ENCODE measurements at places on chromosomes 7 and 10.

DNA sequence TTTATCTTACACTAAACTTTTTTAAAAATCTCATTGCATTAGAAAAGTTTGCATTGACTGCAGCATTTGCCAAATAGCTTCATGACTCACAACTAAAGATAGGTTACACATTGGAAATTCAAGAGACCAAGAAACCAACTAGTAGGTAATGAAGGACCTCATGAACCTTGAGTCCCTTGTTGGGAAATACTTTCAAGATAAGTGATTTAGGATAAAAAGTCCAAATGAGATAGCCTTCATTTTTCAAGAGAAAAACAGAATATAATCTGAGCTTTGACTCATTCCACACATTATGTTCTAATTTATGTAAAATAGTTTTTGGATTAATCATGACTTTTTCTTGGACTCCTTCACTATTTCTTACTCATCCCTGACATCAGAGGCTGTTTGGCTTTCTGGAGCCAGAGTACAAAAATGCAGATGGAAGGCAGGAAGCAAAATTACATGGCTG is 13.1 kb upstream of the LIPF start:
- no peak for DNase-seq

GRCh38 chr7:39054731-39055130 is 77.0 kb downstream of the POU6F2 start:
- DNase-seq = no peak

GRCh38 chr10:117980216-117980615 is 66.5 kb downstream of the RAB11FIP2 start:
- no peak for DNase-seq

GRCh38 chr10:89426230-89426868 is 12.0 kb downstream of the IFIT5 start:
- peak; percentile 60 for DNase-seq

- DNase-seq = peak; percentile 16
These were observed 51.1 kb upstream of the GJD4 start for GRCh38 chr10:35554036-35554435.

DNA sequence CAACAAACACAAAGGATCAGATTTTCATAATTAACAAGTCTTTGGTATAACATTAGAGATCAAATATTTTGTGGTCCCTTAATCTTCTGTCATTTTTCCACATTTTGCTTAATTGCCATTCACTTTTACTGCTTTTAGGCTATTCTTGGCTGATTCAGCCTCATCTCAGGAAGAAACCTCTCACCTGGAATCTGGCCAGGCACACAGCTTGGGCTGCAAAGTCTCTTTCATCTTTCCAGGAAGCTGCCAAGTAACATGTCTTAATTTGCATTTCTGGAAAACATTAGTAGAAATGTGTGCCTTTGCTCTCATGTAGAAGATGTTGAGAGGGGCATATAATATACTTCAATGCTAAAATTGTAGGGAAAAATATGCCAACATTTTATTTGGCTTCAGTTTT is 174.2 kb upstream of the STEAP4 start:
- no peak for DNase-seq

DNA sequence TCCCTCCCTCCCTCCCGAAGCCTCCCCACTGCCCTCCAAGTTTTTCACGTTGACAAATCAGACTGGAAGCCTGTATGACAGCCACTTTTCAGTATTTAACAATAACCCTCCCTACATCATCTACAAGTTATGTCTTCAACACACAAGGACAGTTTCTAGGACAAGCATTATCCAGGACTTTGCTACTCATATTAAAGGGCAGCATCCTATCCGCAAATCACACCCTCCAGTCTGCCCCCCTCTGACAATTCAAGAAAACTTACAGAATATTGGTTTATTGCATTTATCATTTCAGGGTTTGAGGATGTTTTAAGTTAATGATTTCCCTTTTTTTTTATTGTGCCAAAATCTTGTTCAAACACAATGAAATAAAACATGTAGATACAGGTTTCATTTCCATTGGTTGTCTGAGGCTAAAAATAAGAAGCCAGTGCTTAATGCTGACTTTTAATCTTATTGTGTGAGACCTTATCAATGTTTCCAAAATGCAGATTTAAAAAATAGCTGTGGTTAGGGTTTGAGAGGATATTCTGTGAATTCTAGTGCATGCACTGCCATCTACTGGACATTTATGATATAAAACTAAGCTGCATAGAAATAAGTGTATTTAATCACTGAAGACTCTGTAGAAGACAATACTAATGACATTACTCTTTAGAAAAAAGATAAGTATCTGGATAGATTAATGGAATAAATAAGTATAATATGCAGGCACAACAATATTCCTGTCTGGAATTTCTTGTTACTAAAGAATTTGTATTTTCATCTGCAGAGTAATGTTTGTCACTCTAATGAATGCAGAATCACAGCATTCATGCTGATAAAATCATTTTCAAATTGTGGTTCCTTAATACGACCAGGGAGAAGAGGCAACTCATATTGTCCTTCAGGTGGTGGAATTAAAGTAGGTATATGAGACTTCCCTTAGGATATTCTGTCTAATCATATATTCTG is 64.1 kb downstream of the CAV1 start:
- DNase-seq = peak; percentile 68

GRCh38 chr10:120400601-120401000 is 56.4 kb upstream of the PLPP4 start:
- DNase-seq = no peak

- DNase-seq = no peak
These were observed 78.6 kb downstream of the TNS3 start for GRCh38 chr7:47503281-47503680.

DNA sequence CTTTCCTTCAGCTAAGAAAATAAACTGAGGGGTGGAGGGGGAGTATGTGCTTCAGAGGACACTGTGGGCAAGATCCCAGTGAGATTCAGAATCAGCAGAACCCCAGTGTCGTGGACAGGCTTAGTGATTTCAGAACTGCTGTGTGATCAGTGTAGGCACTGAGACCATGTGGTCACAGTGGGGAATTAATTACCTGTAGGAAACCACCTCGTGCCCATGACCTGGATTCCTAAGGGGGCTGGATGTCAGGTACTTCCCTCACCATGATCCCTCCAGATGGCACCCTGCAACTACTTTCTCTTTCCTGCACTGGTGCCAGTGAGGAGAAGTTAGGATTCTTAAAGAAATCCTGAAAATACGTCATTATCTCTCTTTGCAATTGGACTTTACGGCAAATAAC is 64.4 kb downstream of the HBP1 start:
- no peak for DNase-seq

DNA sequence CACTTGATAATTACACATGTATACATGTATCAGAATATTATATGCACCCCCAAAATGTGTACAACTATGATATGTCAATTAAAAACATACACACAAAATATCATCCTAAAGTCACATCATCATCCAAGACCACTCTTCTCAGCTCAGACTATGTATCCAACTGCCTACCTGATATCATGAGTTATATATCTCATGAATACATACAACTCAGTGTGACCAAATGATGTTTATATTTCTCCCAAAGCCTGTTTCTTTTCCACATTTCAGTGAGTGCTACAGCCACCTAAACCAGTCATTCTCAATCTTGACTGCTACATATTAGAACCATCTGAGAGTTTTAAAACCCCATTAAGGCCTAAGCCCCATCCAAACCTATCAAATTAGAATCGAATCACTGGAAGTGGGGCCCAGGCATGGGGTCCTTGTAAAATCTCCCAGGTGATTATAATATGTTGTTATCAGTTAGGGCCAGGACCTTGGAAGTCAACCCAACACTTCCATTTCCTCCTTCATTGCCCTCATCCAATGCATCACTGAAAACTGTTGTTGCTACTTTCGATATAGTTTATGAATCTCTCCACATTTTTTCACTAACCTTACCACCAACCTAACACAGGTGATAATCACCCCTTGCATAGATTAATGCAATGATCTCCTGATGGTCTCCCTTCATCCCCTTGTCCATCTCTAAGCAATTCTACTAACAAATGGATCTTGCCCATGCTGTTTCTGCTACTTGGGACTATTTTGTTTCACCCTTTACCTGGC is 53.8 kb upstream of the ITGB8 start:
- no peak for DNase-seq

GRCh38 chr7:47946581-47947354 is 1.5 kb downstream of the PKD1L1 start:
- no peak for DNase-seq

DNA sequence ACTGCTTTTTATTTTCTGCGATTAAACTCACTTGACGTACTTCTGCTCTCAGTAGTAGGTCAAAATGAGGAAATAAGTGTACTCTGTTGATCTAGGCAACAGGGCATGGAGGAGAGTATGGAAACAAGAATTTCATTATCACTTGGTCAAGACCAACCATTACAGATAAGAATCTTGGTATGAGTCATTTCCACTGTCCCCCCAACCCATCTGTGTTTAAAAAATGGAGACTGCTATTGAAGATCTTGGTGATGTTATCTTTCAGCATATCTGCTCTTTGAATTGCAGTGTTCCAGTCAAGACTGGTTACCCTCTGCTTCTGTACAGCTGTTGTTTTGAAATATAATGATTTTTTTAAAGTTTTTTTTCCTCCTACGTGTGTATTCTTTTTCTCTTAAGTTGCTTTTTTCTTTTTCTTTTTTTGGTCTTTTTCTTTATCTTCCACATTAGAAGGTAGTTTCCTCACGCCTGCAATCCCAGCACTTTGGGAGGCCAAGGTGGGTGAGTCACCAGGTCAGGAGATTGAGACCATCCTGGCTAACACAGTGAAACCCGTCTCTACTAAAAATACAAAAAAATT is 11.7 kb downstream of the STAM start:
- no peak for DNase-seq

DNA sequence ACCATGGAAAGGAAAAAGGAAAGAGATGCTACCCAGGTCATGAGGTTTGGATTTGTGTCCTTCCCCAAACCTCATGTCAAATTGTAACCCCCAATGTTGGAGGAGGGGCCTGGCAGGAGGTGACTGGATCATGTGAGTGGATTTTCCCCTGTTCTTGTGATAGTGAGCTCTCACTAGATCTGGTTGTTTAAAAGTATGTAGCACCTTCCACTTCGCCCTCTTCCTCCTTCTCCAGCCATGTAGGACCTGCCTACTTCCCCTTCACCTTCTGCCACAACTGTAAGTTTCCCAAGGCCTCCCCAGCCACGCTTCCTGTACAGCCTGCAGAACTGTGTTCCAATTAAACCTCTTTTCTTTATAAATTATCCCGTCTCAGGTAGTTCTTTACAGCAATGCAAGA is 113.9 kb downstream of the FAM107B start:
- no peak for DNase-seq

GRCh38 chr7:120819861-120820260 is 38.1 kb downstream of the TSPAN12 start:
- DNase-seq = no peak

DNA sequence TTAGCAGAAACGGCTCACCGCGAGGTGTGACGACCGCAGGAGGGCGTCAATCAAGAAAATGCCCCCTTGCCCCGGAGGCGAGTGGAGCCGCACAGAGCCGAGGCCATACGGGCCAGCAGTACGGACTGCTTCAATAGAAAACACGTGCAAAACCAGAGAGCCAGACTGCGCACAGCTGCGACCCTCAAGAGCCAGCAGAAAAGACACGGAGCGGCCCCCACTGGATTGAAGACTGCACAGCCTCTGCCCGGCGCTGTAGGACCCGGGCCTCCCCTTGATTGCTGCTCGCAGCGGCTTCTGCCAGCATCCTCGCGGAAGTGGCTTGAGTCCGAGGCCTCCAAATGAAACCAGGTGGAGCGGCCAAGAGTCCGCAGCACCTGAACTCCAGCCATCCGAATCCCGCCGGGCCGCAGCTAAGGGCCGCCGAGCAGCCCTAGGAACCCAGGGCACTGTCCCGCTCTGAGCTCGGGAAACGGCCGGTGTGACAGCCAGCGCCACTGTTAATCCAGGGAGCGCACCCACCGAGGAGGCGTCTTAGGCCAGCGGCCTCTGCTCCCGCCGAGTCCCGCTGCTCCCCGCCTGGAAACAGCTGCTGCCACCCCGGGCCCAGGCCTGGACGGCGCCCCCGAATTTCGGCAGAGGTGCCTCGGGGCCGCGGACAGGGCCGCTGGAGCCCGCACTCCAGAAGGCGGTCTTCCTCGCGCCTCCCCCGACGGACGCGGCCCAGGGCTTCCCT is 660 bp upstream of the HHEX start:
- peak; percentile 63 for DNase-seq

GRCh38 chr7:151056666-151057505 is 811 bp downstream of the CDK5 start:
- peak; percentile 57 for DNase-seq

DNA sequence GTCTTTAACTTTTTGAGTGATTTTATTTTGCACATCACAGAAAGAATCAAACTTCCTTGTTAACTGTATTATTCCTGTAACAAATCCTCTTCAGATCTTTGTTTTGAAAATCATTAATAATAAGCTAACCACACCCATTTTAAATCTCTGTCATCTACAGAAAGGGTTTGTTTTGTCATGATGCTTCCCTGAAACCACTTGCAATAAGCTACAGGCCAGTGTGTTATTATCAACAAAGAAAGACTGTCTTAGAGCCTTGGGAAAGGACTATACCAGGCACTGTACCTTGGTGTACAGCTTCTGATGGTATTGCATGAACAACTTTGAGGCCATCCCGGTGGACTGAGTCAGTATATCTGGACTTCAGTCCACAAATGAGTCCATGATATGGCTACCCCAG is 145.3 kb upstream of the FAM3C start:
- DNase-seq = no peak

- DNase-seq = no peak
These were observed 4.2 kb upstream of the TMEM139 start for GRCh38 chr7:143280566-143280965.

GRCh38 chr10:16662923-16663322 is 141.2 kb upstream of the C1QL3 start:
- no peak for DNase-seq

GRCh38 chr7:141012044-141012685 is 2.6 kb downstream of the MRPS33 start:
- DNase-seq = peak; percentile 73

GRCh38 chr10:11667756-11668155 is 56.3 kb upstream of the USP6NL start:
- no peak for DNase-seq

- no peak for DNase-seq
These were observed 13.9 kb downstream of the SH3PXD2A start for GRCh38 chr10:103841519-103841918.

GRCh38 chr7:13846386-13846785 is 143.1 kb downstream of the ETV1 start:
- no peak for DNase-seq
